ENCODE measurements at places on chromosomes 1 and 21.

DNA sequence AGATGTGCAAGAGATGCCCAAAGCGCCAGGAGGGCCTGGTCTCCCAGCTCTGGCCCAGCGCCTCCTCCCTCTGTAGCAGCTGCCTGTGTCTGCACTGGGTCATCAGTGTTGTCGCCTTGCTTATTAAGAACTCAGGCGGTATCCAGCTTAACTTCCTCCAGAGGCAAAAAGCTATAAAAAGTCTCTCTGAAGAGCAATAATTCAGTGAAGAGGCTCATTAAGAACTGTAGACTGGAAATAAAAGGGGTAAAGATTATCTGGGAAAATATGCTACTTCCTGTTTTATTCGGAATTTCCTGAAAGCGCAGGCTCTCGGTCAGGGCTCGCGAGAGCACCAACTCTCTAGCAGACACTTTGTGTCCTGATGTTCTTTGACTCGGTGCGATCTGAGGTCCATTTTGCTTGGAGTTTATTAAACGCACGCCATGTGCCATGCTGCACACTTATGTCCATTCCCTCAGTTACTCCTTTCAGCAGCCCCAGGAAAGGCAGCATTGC lies 70.4 kb downstream of the MRPS6 start:
- no peak for DNase-seq

DNA sequence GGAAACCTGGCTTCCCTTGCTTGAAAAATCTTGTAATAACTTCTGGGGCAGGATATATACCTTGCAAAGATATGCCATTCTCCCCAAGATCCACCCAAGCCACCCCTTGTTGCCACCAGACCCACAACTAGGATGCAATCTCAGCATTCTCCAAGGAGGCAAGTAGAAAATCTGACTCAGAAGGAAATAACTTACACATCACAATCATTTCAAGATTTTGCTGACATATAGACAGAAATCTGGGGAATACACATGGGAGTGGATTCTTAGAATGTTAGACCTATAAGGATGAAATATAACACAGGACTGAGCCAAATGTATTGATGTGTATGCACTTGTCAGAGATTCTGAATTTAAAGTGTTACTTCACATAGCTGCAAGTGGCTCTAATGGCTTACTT lies 14.8 kb upstream of the ZDHHC18 start:
- DNase-seq = no peak

GRCh38 chr1:212186427-212187207 lies 98.6 kb upstream of the PPP2R5A start:
- DNase-seq = no peak

DNA sequence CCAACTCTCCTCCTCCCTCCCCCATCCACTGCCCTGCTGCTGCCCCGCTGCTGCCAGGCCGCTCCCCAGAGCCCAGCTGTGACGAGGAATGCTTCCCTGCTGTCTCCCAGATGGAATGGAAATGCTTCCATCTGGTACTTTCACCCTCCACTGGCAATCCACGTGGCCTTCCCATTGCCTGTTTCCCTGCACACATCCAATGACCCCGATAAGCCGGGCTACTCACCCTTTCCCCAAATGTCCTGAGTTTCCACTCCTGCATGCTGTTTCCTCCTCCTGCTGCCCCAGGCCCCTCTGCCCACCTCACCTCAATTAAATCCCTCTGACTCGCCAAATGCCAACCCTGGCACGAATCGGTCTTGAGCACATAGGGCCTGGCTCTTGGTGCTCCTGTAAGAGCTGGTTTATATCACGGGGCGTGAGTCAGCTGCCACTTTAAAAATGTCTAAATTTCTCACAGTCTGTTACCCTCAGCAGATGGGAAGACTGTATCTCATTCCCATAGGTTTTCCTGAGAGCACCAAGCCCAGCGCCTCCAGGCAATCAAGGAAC lies 36.4 kb downstream of the MRAP start:
- no peak for DNase-seq

DNA sequence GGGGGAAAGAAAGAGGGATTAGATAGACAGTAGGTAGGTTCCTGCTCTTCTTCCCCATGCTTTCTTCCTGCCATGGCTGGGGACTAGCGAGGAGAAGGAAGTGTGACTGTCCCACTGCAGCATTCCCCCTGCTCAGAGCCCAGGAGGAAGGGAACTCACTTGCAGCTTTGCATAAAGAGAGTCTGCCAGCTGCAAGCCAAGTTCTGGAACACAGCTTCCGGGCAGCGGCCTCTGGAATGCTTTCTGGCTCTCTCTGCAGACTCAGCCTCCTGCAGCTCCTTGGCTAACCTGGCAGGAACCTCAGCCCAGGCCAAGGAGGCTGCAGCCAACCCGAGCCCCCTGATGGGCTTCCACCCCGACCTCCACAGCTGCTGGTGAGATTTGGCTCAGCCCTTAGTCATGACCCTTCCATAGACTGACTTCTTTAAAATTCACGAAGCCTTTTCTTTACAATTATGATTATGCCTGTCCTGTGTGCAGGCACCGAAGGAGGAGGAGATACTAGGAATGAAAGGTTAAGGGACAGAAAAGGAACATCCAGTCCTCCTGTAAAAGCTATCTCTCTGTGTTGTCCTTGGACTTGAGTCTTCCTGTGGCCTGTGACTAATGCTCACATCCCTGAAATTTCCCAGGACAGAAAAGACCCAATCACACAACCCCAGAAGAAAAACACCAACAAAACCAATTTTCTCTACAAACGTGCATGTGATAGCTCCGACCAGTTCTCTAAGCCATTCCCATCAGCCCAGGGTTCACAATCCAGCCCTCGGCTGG lies 108.2 kb upstream of the OLIG2 start:
- no peak for DNase-seq

- no peak for DNase-seq
These were observed 44.6 kb downstream of the GLUL start for GRCh38 chr1:182347019-182347418.

DNA sequence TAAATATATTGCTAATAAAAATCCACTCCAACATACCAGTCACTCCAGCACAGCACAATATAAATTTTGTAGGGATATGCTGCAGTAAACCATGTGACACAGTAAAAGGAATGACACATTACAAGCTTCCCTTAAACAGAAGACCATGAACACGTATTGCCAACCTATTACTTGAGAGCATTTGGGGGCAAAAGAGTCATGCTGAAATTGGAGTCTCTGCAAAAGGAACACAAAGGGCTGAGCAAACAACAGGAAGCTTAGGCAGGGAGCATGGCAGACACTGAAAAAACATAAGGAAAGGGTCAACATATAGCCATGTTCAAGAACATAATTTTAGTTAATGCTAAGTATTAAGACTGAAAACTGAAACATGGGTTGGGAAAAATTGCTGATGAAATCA lies 214.5 kb downstream of the SMYD3 start:
- DNase-seq = no peak

GRCh38 chr21:42108554-42109340 lies 37.6 kb downstream of the UMODL1 start:
- no peak for DNase-seq

DNA sequence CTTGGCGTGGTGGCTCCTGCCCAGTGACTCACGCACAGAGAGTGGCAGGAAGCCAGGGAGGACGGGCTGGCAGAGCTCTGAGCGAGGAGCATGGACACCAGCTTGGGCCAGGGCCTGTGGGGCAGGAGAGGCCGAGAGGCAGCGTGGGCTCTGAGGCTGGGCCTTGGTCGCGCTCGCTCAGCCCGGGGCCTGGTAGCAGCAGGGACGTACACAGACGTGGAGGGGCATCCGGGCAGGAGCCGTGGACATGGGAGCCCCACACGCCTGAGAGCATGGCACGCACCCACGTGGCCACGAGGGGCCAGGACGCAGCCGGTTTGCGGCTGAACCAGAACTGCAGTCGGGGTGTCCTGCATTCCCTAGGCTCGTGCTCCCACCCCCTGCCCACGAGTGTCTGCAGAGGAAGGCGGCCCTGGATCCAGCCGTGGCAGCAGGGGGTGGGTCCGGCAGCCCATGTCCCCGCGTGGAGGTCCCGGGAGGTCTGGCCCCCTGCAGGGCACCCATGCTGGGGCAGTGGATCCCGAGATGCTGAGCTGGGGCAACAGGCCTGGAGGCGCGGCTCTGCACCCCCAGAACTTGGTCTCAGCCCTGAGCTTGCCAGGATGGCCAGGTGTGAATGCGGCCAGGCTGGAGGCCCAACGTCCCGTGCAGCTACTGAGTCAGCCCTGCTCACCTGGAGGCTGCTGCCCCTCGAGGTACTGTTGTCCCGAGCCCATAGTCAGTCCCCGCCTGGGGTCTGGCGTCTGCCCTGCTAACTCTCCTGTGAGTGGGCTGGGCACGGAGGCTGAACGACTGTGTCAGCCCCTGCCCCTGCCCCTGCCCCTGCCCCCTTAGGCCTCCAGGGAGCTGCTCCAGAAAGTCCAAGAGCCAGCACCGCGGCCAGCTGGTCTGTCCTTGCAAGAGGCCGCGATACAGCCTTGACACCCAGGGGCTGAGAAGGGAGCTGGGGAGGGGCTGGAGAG lies 61.6 kb downstream of the SLX9 start:
- DNase-seq = no peak

GRCh38 chr1:186016856-186017255 lies 282.7 kb downstream of the HMCN1 start:
- DNase-seq = no peak

All from AML-193 (cell line).